ENCODE measurements at places on chromosomes 12 and 14.

DNA sequence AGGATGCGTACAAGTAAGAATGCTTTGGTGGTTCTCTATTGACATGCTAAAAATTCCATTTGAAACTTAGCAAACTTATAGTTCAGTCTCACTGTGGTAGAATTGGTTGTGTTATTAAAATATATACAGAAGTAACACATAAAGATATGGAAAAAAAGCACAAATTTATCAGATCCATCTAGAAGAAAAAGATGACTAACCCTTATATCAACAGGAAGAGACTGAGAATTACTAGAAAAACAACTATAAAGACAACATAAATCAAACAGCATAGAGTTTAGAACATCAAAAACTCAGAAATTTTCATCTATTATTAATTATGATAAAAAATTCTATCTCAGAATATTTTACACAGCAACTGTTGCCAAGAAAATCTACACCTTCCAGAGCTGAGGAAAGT is 491.0 kb downstream of the ETNK1 start:
- no peak for DNase-seq

GRCh38 chr14:64191756-64192155 is 102.4 kb downstream of the ESR2 start:
- peak; percentile 83 for DNase-seq

GRCh38 chr14:72550513-72550912 is 343.4 kb downstream of the DPF3 start:
- no peak for DNase-seq

DNA sequence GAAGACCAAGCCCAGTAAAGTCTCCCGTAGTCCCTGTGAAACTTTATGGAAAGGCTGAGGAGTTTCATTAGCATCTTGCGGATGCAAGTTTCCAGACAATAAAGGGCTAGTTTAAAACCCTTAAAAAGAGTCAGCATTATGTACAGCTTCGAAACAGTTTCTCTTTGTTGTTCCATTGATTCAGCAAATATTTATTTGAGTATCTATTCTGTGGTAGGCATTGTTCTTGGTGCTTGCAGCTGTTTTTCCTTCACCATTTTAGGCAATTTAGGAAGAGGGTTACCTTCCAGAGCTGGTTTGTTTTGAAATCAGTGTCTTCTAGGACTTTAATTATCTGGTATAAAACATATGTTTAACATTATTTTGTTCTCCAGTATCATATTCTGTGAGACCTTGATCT is 1.5 kb downstream of the SLIRP start:
- DNase-seq: no peak

DNA sequence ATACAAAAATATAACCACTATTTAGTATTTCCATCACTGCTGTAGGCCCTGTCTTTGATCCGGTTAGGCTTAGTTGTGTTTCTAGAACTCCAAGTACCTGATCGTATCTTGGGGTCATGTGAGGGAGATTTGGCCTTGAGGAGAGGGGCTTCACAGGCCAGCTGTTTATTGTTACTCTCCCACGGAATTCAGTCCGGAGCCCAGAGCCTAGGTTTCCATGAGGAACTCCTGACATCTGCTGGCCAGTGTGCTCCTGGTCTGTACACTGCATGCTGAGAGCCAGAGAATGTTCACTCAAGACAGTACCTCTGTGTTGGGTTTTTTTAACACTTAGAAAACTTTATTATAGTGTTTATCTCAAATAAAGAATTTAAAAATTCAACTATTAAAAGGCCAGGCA is 341.0 kb upstream of the TMEM132C start:
- peak; percentile 20 for DNase-seq

GRCh38 chr12:76697849-76698248 is 66.1 kb upstream of the ZDHHC17 start:
- no peak for DNase-seq

DNA sequence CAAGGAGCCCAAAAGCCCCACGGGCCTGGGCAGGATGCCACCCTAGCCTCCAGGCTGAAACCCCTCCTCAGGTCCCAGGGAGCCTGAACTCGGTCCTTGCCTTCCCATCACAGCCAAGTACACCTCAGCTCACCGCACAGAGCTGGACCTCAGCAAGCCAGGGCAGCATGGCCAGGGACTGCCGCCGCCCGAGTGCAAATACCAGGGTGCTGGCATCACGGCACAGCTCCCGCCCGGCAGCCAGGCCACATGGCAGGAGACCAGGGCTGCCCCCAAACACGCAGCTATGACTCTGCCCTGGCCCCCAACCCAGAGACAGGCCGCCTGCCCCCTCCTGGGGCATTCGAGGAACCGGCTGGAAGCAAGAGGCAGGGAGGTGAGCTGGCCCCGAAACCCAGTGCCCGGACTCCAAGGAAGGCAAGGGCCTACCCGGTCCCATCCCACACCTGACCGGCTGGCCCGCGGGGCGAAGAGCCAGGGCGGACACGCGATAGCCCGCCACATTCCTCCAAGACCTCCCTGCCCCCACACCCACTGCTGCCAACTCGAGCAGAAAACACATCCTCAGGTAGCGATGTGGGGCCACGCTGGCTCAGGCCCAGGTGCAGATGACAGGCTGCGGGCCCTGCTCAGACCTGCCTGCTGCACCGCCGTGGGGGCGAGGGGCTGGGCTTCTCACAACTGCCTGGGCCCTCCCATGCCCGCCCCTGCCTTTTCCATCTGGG is 2.7 kb downstream of the JAG2 start:
- DNase-seq: no peak

DNA sequence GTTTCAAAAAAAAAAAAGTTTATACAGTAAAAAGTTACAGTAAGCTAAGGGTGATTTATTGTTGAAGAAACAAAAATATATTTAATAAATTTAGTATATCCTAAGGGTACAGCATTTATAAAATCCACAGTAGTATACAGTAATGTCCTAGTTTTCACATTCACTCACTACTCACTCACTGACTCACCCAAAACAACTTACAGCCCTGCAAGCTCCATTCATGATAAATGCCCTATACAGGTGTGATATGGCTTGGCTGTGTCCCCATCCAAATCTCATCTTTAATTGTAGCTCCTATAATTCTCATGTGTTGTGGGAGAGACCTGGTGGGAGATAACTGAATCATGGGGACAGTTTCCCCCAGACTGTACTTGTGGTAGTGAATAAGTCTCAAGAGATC is 61.7 kb downstream of the TC2N start:
- DNase-seq: no peak

GRCh38 chr14:63209160-63209559 is 4.9 kb downstream of the RHOJ start:
- DNase-seq: no peak

DNA sequence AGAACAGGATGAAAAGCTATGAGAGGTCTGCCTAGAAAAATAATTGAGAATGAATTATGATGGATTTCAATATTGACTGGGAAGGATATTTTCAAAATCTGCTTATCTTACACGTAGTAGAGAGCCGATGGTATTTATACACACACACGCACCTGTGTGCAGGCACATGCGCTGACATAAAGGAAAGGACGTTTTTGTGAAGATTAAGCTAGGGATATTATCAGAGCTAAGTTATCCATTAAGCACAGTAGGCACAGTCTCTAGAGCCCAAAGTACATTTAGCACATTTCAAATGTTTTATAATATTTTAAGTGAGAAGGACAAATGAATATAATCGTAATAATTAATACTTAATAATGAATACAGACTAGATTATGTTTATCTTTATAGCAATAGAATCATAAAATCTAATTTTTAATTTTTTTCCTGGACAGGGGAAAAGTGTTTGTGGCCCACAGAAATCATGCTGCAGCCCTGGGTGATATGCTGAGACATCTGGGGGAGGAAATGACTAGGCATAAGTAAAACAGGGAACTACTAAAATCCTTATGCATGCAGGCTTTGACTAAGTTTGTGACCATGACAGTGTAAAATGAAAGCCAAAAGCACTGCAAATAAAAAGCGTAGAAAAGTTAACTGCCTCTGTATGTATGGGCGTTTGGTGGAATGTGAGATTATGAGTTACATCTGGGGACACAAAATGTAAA is 146.1 kb downstream of the KITLG start:
- DNase-seq: no peak

- no peak for DNase-seq
These were observed 296.1 kb downstream of the AKAP6 start for GRCh38 chr14:32625211-32625610.

- no peak for DNase-seq
These were observed 38.0 kb downstream of the CHST11 start for GRCh38 chr12:104494793-104495158.

GRCh38 chr14:25007832-25008231 is 42.1 kb downstream of the STXBP6 start:
- DNase-seq: no peak

DNA sequence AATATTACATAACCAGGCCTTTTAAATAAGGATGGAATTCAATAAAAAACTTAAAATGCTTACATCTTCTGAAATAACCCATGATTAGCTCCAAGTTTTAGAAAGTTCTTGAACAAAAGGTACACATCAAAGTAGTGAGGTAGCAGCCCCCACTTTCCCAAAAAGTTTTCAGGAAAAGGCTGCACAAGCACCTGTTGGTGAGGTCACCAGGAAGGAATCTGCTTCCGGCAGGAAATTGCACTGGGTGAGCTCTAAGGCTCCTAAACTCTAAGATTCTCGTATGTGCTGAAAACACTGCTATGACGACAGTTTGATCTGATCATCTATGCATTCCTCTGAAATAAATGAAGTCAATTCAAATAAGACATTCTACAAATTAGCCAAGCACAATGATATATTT is 34.3 kb upstream of the TTC7B start:
- DNase-seq: peak; percentile 81

GRCh38 chr14:76716285-76716684 is 45.0 kb upstream of the VASH1 start:
- DNase-seq: no peak

DNA sequence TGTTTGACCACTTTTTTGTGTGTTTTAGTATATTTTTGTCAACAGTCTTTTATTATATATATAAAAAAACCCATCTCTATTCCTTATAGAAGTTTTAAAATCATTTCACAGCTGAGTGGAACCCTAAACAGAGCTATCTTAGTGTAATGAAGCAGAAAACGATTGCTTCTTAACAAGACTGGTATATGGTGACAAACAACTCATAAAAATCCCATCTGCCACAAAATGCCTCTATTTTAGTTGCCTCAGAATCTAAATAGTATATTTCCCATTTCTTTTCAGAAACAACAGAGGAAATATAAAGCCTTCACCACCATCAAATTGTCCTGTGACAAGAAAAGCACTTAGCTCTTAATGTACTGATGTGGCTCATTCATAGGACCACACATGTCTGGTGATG is 322.4 kb downstream of the ATP23 start:
- DNase-seq: no peak

DNA sequence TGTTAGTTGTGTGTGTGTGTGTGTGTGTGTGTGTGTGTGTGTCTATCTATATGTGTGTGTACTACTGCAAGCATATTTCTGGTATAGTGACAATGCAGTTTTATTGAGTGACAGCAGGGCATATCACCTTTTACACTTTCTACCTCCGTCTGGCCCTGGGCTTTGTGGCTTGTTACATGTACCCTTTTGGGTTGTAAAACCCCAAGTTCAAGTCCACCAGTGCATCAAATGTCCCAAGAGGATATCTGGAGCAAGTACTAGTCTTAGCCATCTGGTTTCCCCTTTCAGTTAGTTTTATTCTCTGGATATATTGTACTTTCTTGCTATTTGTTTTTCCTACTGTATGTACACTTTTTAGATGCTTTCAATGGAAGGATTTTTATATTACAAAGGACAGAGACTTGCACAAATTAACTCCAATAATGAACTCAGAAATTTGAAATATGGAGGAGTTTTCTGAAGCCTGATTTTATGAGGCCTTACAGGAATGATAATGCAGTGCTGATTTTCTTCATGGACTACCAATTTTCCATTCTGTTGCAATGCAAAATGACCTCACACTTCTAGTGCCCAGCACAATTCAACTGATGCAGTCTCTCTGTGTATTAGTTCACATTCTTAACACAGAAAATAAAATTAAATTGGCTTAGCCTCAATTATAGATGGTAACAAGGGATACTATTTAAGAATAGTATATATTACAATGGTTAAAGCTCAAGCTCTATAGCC is 29.1 kb downstream of the SLC16A7 start:
- DNase-seq: no peak

GRCh38 chr14:47207617-47208016 is 467.8 kb downstream of the MDGA2 start:
- peak; percentile 17 for DNase-seq

DNA sequence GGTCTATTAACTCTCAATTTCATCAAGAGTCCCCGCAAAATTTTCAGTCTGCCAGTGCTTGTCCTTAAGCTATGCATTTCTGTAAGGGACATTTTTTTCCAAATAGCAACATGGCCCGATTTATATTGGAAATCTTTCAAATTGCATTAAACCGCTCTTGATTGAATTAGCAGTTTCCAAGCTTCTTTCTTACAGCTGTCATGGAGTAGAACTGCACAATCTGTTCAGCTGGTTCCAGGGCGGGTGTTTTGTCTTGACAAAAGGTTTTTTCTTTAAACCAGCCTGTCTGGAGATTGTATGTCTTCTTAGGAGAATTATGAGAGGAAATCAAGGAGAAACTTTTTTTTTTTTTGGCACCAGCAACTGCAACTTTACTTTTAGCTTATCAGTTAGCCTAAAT is 185.8 kb downstream of the ALG10B start:
- no peak for DNase-seq

DNA sequence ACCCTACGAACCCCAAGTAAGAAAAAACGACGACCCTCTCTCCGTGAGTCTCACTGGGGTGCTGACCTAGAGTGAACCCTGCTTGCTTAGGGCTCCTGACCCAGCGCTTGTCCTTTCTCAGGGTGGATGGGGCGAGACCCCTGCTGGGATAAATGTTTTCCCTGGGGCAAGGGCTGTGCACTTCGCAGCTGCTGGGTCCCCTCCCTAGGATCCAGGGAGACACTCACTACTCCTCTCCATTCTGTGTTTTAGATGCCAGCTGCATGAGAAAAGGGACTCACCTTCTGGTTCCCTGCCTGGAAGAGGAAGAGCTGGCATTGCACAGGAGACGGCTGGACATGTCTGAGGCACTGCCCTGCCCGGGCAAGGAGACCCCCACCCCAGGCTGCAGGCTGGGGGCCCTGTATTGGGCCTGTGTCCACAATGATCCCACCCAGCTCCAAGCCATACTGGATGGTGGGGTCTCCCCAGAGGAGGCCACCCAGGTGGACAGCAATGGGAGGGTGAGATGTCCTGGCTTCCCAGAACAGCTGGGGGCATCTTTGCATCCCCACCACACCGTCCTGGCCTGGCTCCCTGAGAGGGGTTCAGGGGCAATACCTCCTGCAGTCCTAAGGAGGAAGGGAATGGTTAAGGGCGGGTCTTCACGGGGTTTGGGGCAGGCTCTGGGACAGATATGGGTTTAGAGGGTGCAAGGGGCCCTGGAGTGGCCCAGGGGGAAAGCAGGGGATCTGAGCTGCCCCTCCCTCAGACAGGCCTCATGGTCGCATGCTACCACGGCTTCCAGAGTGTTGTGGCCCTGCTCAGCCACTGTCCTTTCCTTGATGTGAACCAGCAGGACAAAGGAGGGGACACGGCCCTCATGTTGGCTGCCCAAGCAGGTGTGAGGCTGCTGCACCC is 663 bp downstream of the ANKRD33 start:
- DNase-seq: no peak

- peak; percentile 78 for DNase-seq
These were observed 7.9 kb downstream of the SETD1B start for GRCh38 chr12:121811434-121812319.

- DNase-seq: no peak
These were observed 41.8 kb upstream of the CLEC14A start for GRCh38 chr14:38297681-38298080.
